ENCODE measurements at places on chromosomes 4 and X.

- DNase-seq = no peak
Observed at GRCh38 chrX:107684956-107685385, 56.7 kb downstream of the PRPS1 start.

DNA sequence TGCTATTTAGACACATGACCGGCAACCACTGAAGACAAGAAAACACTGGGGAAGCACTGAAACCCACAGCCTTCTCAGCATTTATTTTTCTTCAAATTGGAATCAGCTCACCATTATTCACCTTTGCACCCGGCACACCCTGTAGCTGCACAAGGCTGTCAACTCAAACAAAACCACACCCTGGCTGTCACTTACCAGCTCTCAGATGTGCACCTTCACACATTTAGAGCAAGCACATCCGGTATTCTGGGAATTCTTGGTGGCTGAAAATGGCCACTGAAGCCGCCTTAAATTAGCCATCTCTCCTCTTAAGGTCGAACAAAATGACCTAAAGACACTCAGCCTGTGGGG lies 5.9 kb downstream of the ZFYVE28 start:
- no peak for DNase-seq

GRCh38 chr4:17285747-17286146 lies 226.1 kb downstream of the QDPR start:
- DNase-seq = no peak

DNA sequence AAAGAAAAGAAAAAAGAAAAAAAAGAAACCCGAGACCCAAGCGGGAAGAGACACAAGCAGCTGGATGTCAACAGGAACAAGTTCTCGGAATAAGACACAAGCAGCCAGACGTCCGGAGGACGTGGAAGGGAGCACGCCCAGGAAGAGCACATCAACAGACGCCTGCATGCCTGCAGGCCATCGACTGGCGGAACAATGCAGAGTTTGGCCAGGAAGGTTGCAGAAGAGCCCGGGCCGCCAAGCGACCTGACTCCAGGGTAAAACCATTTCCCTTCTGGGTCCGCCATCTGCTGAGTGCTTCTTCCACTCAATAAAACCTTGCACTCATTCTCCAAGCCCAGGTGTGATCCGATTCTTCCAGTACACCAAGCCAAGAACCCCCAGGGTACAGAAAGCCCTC lies 95.6 kb upstream of the PRR32 start:
- DNase-seq = no peak

DNA sequence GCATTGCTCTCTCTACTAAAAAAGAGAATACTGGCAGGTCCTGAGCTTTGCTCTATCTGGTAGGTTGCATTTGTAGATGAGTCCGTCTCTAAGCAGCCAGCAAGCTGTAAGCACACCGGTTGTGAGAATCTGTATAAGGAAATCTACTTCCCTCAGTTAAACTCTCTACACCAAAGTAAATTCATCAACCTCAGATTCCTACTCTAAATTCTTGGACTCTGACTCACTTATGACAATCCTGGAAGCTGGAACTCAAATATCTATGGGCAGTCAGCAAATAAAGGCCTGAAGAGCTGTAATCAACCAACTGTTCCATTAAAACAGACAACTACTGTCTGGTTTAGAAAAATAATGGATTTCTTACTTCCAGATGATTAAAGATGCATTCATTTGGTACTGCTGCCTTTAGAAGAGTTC lies 37.9 kb downstream of the FAT1 start:
- no peak for DNase-seq

- no peak for DNase-seq
Observed at GRCh38 chrX:108049649-108050048, 4.8 kb downstream of the VSIG1 start.

DNA sequence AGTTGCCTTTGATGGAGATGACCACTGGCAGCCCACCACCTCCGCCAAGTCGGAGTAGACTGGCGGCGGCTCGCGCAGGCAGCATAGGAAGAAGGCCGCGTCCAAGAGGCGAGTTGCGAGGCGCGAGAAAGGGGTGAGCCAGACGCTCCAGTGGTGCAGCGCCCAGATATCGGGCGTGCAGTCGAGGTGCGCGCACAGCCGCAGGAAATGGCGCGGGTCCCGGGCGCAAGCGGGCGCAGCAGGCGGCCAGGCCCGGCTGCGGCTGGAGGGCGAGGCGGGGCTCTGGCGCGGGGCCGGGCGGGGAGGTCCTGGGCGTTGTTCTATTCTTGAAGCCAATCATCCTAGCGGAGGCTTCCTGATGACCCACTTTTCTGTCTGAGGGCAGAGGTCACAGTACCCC lies 13.2 kb upstream of the PGRMC1 start:
- DNase-seq = no peak

- no peak for DNase-seq
Observed at GRCh38 chr4:10491401-10491800, 34.2 kb upstream of the ZNF518B start.

DNA sequence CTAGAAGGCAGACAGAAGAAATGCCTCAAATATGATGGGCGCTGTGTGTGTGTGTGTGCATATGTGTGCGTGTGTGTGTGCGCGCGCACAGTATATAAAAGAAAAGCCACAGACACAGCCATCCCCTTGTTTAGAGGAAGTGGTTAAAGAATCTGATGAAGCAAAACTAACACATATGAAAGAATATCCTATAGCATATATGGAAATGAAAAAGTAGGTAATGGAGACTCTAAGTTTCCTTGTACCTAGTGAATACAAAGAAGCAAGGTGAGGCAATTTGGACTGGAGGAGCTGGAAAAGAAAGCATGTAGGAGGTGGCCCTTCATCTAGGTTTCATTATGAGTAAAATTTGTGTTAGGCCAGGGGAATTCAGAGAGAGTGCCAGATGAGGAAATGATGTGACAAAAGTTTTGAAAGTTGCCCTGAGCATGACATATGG lies 58.6 kb upstream of the MCF2 start:
- no peak for DNase-seq

GRCh38 chr4:86302251-86302650 lies 57.6 kb downstream of the MAPK10 start:
- no peak for DNase-seq

- no peak for DNase-seq
Observed at GRCh38 chrX:11724122-11725017, 33.7 kb upstream of the MSL3 start.

DNA sequence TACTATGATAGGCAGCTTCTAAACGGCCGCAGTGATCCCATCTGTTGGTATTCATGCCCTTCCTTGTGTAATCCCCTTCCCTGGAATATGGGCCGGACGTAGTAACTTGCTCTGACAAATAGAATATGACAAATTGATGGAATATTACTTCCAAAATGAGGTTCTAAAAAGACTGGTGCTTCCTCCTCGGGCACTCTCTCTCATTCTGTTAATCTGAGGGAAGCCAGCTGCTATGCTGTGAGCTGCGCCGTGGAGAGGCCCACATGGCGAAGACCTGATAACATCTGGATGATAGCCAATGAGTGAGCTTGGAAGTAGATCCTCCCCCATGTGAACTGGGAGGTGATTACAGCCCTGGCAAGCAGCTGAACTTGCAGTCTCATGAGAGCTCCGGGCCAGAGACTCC lies 27.2 kb upstream of the SLC25A4 start:
- DNase-seq = peak; percentile 40

- DNase-seq = no peak
Observed at GRCh38 chrX:2585158-2585470, 84.3 kb upstream of the DHRSX start.

GRCh38 chrX:132169554-132169953 lies 41.7 kb upstream of the FRMD7 start:
- DNase-seq = no peak

DNA sequence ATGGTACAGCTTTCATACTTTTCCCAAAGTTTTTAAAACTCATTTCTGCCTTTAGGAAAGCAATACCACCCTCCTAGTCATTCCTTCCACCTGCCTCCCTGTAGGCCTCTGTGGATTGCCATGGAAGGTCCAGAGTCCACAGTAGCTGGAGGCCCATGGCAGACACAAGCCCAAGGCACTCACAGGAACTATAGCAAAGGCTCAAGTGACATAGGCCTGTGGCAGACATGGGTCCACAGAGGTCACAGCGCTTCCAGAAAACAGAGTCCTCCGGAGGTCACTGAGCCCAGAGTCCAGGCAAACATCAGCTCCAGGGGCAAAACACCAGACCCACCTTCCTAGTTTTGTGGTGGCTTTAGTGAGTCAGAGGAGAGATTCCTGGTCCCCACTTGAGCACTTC lies 147.6 kb upstream of the ATP6AP2 start:
- DNase-seq = no peak

GRCh38 chr4:11367371-11367770 lies 61.3 kb downstream of the HS3ST1 start:
- peak; percentile 41 for DNase-seq

DNA sequence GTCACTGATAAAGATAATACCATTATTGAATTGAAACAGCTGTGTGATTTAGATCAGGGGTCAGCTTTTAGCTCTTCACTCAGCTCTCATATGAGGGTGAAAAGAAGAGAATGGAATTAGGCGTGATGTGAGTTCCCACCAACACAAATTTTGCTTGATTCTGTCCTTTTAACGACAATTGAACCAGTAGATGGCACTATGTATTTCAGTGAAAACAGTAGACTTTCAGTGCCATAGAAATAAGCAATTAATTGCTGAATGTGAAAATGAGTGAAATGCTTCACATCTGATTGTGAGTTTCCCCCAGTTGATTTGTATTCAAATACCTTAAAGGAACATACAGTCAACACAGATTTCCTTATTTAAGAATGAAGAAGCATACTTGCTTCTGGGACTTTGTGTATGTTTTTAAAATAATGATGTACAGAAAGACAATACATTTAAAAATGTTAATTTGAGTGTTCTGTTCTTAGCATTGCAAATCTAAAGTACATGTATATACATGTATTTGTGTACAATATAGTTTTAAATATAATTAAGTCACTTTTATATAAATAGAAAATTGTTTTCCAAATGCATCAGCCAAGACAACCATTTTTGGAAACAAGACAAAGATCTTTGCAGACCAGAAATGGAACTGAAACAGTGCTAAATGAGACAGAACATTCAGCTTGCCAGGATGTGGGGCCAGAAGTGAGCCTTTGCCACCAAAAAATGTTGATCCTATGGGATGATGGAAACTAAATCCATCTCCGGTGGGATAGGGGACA lies 178.8 kb downstream of the SNCA start:
- DNase-seq = no peak

GRCh38 chr4:13396161-13396560 lies 88.0 kb downstream of the RAB28 start:
- no peak for DNase-seq

DNA sequence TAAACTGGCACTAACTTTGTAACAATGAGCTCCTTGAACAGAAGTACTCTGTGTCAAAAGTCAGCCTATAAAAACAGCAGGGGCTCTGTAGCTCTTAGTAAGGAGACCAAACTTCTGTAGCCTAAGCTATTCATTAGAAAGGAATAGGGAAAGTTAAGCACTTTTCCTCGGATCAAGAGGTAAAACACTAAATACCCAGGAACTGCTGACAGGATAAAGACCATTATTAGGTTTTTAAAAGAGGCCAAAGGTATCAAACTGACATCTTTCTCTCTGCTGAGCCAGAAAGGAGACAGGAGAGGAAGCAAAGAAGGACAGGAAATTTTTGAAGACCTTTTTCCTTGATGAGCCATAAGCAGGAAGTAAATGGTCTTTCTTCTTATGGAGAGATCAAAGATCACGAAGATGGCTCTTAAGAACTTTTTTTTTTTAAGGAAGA lies 31.9 kb downstream of the ANAPC10 start:
- DNase-seq = peak; percentile 20

DNA sequence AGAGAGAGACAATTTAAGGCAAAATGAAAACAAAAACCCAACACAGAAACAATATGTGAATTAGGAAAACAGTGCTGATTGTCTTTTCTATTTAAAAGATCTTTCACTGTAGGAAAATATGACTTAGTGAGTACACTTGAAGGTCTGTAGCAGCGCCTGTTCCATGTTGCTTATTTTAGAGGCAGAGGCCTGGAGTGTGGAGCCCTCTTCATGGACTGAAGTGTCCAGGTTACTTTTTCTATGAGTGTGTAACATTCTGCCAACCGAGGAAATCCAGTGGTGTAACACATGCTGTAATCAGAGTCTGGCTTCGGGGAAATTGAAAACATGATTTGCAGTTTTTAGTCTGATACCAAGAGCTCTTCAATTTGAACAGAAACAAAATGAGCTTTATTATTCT lies 64.0 kb upstream of the GPRIN3 start:
- DNase-seq = no peak

- no peak for DNase-seq
Observed at GRCh38 chr4:129532573-129532972, 436.6 kb downstream of the C4orf33 start.

Measured in brain pericyte (primary cell).